ENCODE measurements at places on chromosomes 12 and 14.

DNA sequence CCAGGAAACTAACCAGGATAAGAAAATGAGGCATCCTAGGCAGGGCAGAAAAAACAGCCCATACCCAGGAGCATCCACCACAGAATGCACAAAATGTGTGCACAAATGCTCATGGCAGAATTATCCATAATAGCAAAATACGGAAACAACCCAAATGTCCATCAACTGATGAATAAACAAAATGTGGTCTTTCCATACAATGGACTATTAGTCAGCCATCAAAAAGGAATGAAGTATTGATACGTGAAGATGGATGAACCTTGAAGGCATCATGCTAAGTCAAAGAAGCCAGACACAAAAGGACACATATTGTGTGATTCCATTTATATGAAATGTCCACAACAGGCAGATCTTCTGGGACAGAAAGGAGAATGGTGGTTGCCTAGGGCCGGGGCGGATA, 19.1 kb downstream of the HRK start:
- no peaks in the 10 kb centered on the region for H3K4me1 ChIP-seq
- no peak for ATAC-seq
- no peak overlapping the region for H3K4me3 ChIP-seq
- no peak overlapping the region for H3K27ac ChIP-seq
- H3K27me3 ChIP-seq, result peaks cover 52% of the 10 kb centered on the region

GRCh38 chr14:20751963-20752562, 6.4 kb downstream of the EDDM3A start:
- H3K4me1 ChIP-seq, result no peaks in the 10 kb centered on the region
- H3K27ac ChIP-seq, result no peak overlapping the region
- H3K4me3 ChIP-seq, result no peak overlapping the region
- no peaks in the 10 kb centered on the region for H3K36me3 ChIP-seq
- no peak for ATAC-seq

DNA sequence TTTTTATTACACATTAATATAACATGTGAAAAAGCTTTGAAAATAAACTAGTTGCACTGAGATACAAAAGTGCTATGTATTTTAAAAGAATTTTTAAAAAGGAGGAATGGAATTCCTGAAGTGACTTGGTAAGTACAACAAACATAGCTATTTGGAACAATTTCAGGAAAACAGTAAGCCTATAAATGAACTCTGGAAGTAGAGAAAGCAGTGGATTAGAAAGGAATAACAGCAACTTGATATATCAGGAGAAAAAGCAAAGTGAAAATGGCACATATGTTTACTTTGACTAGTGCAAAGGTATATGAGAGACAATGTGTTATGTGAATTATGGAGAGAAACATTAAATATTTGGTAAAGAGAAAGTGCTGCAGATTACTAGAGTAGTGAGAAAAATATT, 811.7 kb downstream of the C12orf50 start:
- H3K36me3 ChIP-seq, result no peaks in the 10 kb centered on the region
- no peaks in the 10 kb centered on the region for H3K4me1 ChIP-seq
- H3K27me3 ChIP-seq, result no peaks in the 10 kb centered on the region
- no peak overlapping the region for H3K27ac ChIP-seq
- ATAC-seq, result no peak

GRCh38 chr12:22103418-22103817, 57.4 kb downstream of the CMAS start:
- ATAC-seq, result no peak
- no peak overlapping the region for H3K27ac ChIP-seq
- no peaks in the 10 kb centered on the region for H3K27me3 ChIP-seq
- no peak overlapping the region for H3K4me3 ChIP-seq
- H3K36me3 ChIP-seq, result no peaks in the 10 kb centered on the region

DNA sequence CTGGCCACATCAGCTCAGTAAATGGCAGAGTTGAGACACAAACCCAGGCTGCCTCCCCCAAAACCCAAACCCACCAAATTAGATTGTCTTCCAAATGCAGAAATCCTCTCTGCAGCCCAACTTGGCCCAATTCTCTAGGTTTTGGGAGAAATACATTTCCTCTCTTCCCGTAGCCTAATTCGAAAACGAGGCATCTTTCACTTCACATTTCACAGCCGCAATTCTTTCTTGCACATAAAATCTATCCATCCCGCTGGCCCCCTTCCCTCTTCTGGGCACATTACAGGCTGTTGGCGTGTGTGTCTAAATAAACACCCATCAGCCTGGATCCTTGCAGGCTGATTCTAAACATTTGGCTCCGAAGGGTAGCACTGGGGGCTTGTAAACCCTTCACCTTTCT, 83.8 kb upstream of the VRK1 start:
- no peak overlapping the region for H3K27ac ChIP-seq
- H3K27me3 ChIP-seq, result peaks cover 3% of the 10 kb centered on the region
- H3K36me3 ChIP-seq, result no peaks in the 10 kb centered on the region
- ATAC-seq, result no peak
- no peak overlapping the region for H3K4me3 ChIP-seq

GRCh38 chr14:37241198-37241597, 43.5 kb downstream of the MIPOL1 start:
- ATAC-seq, result no peak
- no peak overlapping the region for H3K4me3 ChIP-seq
- H3K36me3 ChIP-seq, result no peaks in the 10 kb centered on the region
- no peak overlapping the region for H3K27ac ChIP-seq
- H3K4me1 ChIP-seq, result no peaks in the 10 kb centered on the region

- peak; percentile 81 for ATAC-seq
- H3K27ac ChIP-seq, result peak within 1 kb of the TSS; percentile 21
- no peaks in the 10 kb centered on the region for H3K36me3 ChIP-seq
- no peak within 1 kb of the TSS for H3K4me3 ChIP-seq
Measured at GRCh38 chr12:50103767-50104321, at the start of gene GPD1. Gene GPD1, plus strand, starts transcription at chr12:50104008. Its CDS starts 43 bp downstream, at chr12:50104051.

GRCh38 chr12:470133-470532, 10.4 kb downstream of the B4GALNT3 start:
- no peak overlapping the region for H3K4me3 ChIP-seq
- H3K4me1 ChIP-seq, result no peaks in the 10 kb centered on the region
- H3K27me3 ChIP-seq, result peaks cover 51% of the 10 kb centered on the region

GRCh38 chr12:122848471-122849351, 13.5 kb downstream of the HIP1R start:
- no peak overlapping the region for H3K4me3 ChIP-seq
- no peaks in the 10 kb centered on the region for H3K4me1 ChIP-seq
- H3K27me3 ChIP-seq, result no peaks in the 10 kb centered on the region

DNA sequence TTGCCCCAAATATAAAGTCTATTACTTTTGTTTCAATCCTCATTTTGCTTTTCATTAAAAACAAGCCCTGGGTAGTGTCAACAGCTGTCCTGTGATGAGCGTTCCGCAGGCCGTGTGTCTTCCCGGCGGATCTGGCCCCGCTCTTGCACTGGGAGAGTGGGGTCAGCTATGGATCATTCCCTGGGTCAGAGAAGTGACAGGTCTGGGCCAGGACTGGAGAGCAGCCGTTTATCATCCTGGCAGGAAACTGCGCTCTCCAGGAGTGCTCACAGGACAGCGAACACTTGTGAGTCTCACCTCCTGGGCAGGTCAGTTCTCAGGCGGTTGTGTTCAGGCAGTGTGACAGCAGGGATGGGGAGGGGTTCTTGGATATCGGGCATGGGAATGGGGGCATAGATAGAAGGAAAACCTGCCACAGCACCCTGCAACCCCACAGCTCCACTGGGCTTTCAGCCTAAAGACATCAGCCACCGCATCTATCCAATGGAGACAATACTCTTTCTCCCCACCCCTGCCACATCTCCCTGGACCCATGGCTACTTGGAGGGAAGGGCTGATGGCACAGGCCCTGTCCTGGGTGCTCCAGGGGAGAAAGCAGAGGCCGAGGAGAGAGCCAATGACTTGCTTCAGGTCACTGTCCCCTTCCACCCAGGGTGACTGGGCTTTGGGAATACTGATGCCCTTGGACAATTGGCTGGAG, 47.8 kb upstream of the CHGA start:
- H3K4me1 ChIP-seq, result peaks cover 11% of the 10 kb centered on the region
- H3K36me3 ChIP-seq, result no peaks in the 10 kb centered on the region
- no peak for ATAC-seq
- no peak overlapping the region for H3K4me3 ChIP-seq
- no peak overlapping the region for H3K27ac ChIP-seq

DNA sequence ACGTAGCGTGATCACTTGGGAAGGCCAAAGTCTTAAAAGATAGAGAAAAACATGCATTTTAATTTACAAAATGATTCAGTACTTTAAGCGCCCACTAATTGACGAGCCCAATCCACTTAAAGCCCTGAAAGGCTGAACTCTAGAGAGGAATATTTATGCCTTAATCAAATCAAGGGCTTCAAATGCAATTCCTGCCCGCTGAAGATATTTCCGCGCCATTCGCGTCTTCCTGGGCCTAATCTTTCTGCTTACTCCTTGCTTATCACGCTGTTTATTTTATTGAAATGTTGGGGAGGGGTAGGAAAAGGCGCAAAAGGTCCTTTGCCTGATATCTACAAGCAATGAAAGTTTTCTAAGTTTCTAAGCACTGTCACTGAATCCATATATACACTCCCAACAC, 4.0 kb downstream of the TBX3 start:
- H3K4me1 ChIP-seq, result peaks cover 45% of the 10 kb centered on the region
- no peak overlapping the region for H3K4me3 ChIP-seq
- peak overlapping the region; percentile 89 for H3K27ac ChIP-seq
- H3K36me3 ChIP-seq, result peaks cover 48% of the 10 kb centered on the region
- no peaks in the 10 kb centered on the region for H3K27me3 ChIP-seq

DNA sequence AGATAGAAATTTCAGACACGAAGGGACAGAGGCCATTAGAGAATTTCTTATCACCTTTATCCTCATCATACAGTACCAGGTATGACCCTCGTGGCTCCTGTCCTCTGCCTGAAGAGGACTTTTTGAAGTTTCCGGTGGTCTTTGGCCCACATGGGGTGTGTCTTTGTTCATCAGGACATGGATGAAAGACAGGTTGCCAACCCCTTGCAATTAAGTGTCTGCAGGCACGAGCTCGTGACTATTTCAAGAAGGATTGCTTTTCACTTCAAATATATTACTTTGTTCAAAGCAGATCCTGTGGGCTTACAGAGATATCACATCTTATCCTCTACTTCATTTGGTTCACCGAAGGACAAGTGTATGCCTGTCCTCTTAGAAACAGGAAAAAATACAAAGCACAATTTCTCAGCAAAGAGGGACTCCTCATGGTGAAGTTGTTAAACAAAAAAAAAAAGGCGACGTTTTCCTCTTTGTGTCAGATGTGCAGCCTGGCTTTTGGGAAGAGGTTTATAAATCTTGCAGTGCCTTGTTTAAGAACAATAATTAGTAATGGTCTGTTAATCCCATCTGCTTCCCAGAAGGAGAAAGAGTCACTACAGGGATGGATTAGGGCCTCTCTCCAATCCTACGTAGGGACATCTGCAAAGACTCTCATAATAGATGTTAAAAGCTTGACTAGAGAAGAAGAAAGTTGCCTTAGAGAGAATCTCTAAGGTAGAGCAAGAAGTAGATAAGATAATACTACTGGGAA, 13.5 kb upstream of the FAM234B start:
- H3K27ac ChIP-seq, result no peak overlapping the region
- peaks cover 4% of the 10 kb centered on the region for H3K4me1 ChIP-seq
- H3K36me3 ChIP-seq, result no peaks in the 10 kb centered on the region
- H3K27me3 ChIP-seq, result no peaks in the 10 kb centered on the region

GRCh38 chr12:3795066-3795465, 42.2 kb upstream of the CRACR2A start:
- ATAC-seq, result no peak
- no peaks in the 10 kb centered on the region for H3K4me1 ChIP-seq
- no peaks in the 10 kb centered on the region for H3K27me3 ChIP-seq

DNA sequence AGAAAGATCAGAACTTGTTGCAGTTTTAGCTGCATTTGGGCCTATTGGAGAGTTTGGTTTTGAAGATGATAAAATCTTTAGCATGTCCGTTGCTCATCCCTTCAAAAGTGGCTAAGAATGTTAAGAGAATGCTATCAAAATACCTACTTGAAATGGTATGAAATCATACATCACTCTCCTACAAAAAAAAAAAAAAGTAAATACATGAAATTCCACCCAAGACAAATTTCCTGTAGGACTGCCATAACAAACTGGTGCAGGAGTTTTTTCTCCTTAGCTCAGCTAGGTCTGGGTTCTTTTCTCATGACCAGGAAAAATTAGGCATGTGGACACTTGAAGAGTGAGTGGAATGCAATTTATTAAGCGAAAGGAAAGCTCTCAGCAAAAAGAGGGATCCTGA, 15.9 kb upstream of the FAR2 start:
- no peaks in the 10 kb centered on the region for H3K36me3 ChIP-seq
- no peak overlapping the region for H3K27ac ChIP-seq
- ATAC-seq, result no peak

DNA sequence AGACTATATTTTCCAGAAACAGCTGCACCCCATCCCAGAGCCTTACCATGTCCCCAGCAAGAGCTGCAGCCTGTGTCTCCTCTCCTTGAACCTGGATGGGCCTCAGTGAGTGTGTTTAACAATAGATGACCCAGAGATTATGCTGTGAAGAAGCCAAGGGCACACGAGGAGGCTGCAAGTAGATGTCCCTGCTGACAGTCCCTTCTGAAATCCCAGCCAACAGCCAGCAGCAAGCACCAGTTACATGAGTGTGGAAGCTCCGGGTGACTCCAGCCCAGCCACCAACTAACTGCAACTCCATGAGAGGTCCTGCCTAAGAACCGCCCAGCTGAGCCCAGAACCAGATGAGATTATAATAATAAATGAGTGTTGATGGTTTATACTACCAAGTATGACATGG, 191.7 kb downstream of the BCL11B start:
- no peaks in the 10 kb centered on the region for H3K27me3 ChIP-seq
- no peak overlapping the region for H3K4me3 ChIP-seq
- H3K36me3 ChIP-seq, result no peaks in the 10 kb centered on the region
- H3K4me1 ChIP-seq, result no peaks in the 10 kb centered on the region

- no peak overlapping the region for H3K4me3 ChIP-seq
- no peaks in the 10 kb centered on the region for H3K4me1 ChIP-seq
- H3K27me3 ChIP-seq, result no peaks in the 10 kb centered on the region
- ATAC-seq, result no peak
- peaks cover 47% of the 10 kb centered on the region for H3K36me3 ChIP-seq
- no peak overlapping the region for H3K27ac ChIP-seq
Measured at GRCh38 chr14:102493585-102493984, 16.0 kb downstream of the ANKRD9 start.

- H3K36me3 ChIP-seq, result no peaks in the 10 kb centered on the region
- no peak for ATAC-seq
- H3K27me3 ChIP-seq, result no peaks in the 10 kb centered on the region
- H3K4me3 ChIP-seq, result no peak overlapping the region
- no peak overlapping the region for H3K27ac ChIP-seq
Measured at GRCh38 chr12:85489194-85489593, 209.2 kb downstream of the ALX1 start.

- H3K4me1 ChIP-seq, result no peaks in the 10 kb centered on the region
- no peak overlapping the region for H3K27ac ChIP-seq
- ATAC-seq, result no peak
Measured at GRCh38 chr14:33229269-33229929, 290.7 kb downstream of the NPAS3 start.

- peaks cover 4% of the 10 kb centered on the region for H3K36me3 ChIP-seq
- H3K4me3 ChIP-seq, result peak within 1 kb of the TSS; percentile 44
- ATAC-seq, result no peak
- peaks cover 66% of the 10 kb centered on the region for H3K27me3 ChIP-seq
- no peaks in the 10 kb centered on the region for H3K4me1 ChIP-seq
Measured at GRCh38 chr12:132618683-132619043, at the start of gene P2RX2. Gene P2RX2, plus strand, starts transcription at chr12:132618776. Its CDS starts 41 bp downstream, at chr12:132618817.
